Skeletal muscle tissue (tissue), 5 donors: ENCODE measurements at places on chromosomes 5 and 9. TPM values are rescaled to one million over a fixed set of nuclear protein-coding genes. Genes with fewer than 3 reads are reported as not detected.

The KIF12 gene
- not detected for total RNA-seq

The PCDHA4 gene
- total RNA-seq: 0.52 TPM

The PCDHA9 gene
- total RNA-seq: 0.52 TPM

The DMRT1 gene
- not detected for total RNA-seq

The ANKRD20A1 gene
- total RNA-seq: not detected

The TSC1 gene
- total RNA-seq: 23.0 TPM

The PCDHGA5 gene
- 2.1 TPM for total RNA-seq

The CFAP77 gene
- total RNA-seq: not detected

The OR1L6 gene
- not detected for total RNA-seq

The MED27 gene
- 6.3 TPM for total RNA-seq

The TAF11L10 gene
- not detected for total RNA-seq

The C9 gene
- 1.0 TPM for total RNA-seq

The TICAM2 gene
- 2.6 TPM for total RNA-seq

The TDRD7 gene
- 5.2 TPM for total RNA-seq

The HRCT1 gene
- 2.1 TPM for total RNA-seq

The DRD1 gene
- not detected for total RNA-seq
